ENCODE measurements at places on chromosomes 11 and 22.

GRCh38 chr22:38193580-38193979 lies 8.2 kb upstream of the MAFF start:
- DNase-seq: no peak

DNA sequence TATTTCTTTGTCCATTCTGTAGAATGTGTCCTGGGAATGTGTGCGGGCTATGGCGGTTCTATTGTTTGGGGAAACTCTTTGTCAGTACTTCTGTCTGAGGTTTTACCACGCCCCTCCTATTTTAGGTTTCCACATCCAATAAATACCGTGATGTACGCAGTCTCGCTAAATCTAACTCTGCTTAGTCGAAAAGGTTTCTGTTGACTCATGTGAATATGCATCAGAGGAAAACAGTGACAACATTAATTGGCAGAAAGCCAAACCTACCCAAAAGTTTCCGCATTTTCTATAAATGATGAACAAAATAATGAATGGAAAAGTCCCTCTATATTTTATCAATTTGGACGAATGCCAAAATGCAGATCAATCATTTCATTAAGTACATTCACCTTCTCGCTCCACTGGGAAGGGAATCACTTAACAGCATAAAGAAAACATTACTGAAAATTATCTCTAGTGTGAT lies 143.4 kb downstream of the MAML2 start:
- DNase-seq: no peak

GRCh38 chr22:45131749-45132148 lies 32.0 kb upstream of the NUP50 start:
- no peak for DNase-seq

DNA sequence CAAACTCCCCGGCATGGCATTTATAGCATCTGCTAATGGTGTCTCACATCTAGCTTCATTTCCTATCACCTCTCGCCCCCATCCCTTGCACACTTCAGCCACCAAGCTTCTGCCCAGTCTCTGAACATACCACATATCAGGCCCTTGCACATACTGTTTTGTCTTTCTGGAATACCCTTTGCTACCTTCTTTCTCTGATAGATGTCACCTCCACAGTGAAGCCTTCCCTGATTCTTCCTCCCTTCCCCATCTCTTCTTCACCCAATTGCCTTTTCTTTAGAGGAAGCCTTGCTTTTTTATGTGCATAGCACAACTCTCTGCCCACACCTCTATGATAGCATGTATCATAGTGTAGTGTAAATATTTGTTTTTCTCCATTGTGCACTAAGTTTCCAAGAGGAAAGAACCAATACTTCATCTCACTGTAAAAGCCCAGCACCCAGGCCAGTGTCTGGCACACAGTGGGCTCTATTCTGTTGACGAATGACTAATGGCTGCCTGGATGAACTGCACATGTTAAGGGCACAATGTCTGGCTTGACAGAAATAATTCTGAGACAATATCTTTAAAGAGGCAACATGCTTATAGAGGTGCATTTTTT lies 27.8 kb downstream of the P4HA3 start:
- no peak for DNase-seq

DNA sequence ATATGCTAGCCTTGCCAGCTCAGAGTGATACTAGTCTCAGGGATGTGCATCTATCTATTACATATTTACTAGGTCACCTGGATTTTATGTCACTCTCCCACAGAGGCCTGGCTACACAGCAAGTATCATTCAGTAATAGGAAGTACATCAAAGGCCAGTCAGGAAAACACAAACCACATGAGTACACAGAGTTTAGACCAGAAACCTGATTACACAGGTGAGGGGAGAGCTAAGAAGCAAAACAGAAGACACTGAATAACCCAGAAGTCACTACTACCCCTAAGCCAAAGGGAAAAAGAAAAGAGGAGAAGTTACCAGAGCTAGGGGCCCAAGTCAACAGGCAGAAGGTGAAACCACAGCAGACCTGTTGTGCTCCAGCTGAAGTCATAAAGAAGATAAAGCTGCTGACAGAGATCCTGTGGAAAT lies 13.3 kb downstream of the LPXN start:
- no peak for DNase-seq

DNA sequence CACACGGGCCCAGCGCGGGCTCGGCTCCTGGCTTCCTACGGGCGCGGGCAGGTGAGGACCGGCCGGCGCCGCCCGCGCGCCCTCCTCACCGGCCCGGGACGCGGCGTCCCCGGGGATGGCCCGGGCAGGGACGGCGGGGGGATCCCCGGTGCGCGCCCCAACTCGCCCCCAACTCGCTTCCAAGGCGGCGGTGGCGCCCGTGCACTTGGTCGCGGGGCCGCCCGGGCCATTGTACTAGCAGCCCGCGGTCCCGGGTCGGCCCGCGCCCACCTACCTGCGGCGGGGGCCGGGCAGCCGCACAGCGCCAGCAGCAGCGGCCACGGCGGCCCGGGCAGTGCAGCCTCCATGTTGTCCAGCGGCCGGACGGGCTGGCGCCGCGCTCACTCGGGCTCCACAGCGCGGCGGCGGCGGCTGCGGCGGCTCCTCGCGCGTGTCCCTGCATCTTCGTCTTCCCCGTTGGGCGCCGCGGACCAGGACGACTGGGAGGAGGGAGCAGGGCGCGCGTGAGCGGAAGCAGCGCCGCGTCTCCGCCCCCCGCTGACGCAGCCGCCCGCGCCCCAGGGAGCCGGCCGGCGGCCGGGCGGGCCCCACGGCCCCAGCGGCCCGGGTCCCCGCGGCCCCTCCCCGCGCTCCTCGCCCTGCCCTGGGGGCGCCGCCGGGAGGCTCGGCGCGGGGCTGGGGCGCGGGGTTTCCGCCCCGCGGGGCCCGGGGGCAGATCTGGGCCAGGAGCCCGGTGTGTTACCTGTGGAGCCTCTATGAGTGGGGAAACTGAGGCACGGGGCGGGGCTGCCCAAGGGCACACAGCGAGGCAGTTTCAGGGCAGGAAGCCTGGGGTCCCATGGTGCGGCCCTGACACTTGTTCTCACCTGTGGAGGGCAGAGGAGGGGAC lies 159.3 kb upstream of the GRK3 start:
- DNase-seq: peak; percentile 19

DNA sequence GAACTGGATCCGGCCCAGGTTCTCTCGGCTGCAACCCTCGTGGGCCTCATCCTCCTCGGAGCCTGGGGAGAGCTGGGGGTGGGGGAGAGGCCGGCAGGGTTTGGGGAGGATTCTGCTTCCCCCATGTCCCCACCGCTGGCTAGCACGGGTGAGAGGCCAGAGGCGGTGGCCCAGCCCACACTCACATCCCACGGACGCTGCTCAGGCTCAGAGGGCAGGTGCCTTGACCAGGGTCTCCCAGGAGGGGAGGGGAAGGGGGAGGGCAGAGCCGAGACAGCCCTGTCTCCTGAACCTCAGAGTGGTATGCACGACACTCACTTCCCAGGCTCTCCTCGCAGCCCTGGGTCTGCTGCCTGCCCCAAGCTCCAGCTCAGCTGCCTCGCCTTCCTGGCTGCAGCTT lies 19.6 kb downstream of the LRRC10B start:
- no peak for DNase-seq

- no peak for DNase-seq
Measured at GRCh38 chr11:89458716-89459115, 32.5 kb downstream of the NOX4 start.

GRCh38 chr11:46679241-46680163 lies 20.9 kb downstream of the ARHGAP1 start:
- no peak for DNase-seq

GRCh38 chr11:61914471-61915171 lies 2.7 kb downstream of the RAB3IL1 start:
- no peak for DNase-seq

- DNase-seq: no peak
Measured at GRCh38 chr22:24391836-24392217, 35.6 kb upstream of the ADORA2A start.

DNA sequence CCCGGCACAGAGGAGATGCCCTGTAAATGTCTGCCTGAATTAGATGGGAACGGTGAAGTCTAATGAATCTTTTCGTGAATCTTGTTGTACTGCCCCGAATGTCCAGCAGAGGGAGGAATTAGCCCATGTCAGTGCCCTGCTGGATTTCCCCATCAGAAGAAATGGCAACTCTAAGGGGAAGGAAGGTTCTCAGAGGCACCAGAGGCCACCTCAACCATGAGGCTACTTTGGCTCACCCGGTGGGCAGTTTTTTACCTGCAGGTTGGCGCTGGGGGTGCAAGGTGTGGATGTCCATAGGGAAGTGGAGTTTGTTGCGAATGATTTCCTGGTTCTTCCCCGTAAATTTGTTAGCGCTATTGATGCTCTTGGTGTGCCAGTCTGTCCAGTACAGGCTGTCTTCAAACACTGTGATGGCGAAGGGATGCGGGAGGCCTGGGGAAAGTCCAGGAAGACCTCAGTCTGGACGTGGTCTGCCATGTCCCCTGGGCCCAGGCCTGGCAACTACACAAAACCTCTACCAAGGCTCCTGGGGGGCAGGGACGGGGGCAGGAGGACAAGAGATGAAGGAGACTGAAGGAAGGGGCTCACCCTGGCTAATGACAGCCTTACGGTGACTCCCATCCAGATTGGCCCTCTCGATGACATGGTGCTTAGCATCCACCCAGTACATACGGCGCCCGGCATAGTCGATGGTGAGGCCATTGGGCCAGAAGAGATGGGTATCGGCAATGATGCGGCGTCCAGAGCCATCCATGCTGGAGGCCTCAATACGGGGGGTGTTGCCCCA lies 28.5 kb downstream of the LRP4 start:
- no peak for DNase-seq

- DNase-seq: no peak
Measured at GRCh38 chr11:2717561-2718325, 17.9 kb upstream of the KCNQ1OT1 start.

Data from amniotic stem cell (primary cell).